ENCODE measurements at places on chromosomes 3 and 15.

- DNase-seq, result no peak
Observed at GRCh38 chr3:122586098-122586497, 8.6 kb downstream of the PARP15 start.

- DNase-seq, result peak; percentile 40
Observed at GRCh38 chr3:126113238-126113555, 29.3 kb upstream of the SLC41A3 start.

DNA sequence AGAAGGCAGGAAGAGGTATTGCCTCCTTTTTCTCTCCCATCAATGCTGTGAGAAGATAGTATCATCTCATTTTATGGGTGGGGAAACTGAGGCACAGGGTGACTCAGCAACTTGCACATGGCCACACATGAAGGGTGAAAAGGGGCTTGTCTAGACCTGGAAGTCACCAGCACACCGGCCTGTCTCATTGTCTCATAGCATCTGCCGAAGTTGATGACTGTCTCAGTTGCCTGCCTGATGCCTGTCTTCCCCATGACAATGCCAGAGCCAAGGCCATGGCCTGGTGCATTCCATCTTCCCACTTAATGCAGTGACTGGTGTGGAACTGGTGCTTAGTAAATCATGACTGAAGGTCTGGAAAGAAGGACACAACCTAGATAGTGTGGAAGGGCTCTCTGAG is 27.9 kb upstream of the PRR23E start:
- DNase-seq, result no peak

- DNase-seq, result no peak
Observed at GRCh38 chr3:107368654-107369398, 8.4 kb upstream of the CCDC54 start.

GRCh38 chr15:99059010-99059981 is 45.6 kb upstream of the SYNM start:
- DNase-seq, result peak; percentile 93

GRCh38 chr3:55144015-55144673 is 216.3 kb upstream of the LRTM1 start:
- no peak for DNase-seq

DNA sequence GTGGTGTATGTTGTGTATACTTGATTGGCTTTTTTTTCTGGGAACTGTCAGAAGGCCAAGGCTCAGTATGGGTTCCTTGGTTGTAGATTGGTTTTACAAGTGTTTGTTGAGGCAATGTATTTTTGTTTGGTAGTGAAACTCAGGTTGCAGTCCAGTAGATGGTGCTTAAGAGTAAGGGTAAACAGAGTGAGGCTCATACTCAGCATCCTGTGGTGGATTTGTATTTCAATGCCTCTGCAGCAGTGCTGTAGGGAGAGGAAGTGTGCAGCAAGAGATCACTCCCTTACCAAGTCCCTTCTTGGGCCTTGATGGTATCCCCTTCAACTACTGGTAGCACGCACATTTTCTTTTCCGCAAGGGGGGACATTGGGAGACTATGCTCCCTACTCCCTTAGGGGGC is 428.5 kb upstream of the CNTN3 start:
- no peak for DNase-seq

DNA sequence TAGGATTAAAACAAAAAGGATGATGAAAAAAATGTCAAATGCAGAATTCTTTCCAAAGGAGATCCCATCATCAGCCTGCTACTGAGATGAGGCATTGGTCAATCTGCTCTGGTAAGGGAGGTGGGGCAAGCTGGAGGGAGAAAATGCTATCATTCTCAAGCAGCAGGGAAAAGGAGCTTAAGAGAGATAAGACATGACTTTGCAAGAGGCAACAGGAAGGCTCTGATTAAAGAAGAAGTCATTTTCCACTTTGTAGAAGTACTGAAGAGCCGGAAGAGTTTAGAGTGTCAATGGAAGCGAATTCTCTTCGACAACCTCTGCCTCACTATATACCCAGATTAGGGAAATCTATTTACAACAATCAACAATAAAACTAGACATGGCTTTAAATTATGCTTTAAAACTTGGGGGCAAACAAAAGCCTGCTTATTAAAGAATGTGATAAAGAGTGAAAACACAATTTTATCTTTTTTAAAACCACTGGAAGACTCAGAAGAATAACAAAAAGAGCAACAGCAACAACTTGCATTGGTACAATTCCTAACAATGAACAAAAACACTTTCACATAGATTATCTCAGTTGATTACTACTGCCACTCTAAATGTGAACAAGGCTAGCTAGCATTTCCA is 81.8 kb upstream of the NANOGP8 start:
- DNase-seq, result no peak

GRCh38 chr15:94196531-94196930 is 34.8 kb upstream of the MCTP2 start:
- DNase-seq, result no peak

GRCh38 chr15:69127306-69127705 is 33.1 kb upstream of the GLCE start:
- DNase-seq, result no peak

- DNase-seq, result peak; percentile 51
Observed at GRCh38 chr15:40047415-40048210, 8.6 kb upstream of the SRP14 start.

- DNase-seq, result no peak
Observed at GRCh38 chr3:191339316-191339917, 9.1 kb upstream of the UTS2B start.

DNA sequence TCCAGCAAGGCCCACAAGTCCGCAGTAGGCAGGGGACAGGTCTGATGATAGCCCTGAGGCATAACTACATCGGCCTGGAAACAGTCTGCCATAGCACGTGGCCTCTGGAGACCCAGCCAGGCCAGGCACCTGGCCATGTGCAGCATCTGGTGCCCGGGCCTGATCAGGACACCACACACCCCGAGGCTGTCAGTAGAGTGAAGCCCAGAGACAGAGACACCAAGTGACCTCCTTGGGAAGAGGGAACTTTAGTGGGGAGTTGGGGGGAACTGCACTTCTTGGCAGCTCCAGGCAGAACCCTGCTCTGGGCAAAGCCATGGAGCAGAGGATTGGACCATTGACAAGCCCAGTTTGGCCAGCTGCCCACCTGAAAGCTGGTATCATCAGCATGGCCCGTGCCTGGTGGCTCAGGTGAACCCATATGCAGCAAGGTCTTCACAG is 1.2 kb downstream of the SHISA5 start:
- peak; percentile 73 for DNase-seq

DNA sequence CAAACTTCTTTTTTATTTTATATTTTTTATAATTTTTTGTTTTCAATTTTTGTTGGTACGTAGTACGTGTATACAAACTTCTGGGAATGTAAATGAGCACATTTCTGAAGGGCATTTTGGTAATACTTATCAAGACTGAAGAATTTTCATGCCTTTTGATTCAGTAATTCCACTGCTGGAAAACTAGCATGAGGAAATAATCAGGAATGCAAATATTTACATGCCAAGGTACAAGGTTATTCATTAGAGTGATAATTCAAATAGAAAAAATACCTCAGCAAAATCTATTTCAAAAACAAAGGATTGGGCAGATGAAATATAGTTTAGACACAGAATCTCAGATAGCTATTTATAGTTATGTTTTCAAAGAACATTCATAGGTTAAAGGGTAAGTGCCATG is 128.7 kb downstream of the DMXL2 start:
- no peak for DNase-seq

DNA sequence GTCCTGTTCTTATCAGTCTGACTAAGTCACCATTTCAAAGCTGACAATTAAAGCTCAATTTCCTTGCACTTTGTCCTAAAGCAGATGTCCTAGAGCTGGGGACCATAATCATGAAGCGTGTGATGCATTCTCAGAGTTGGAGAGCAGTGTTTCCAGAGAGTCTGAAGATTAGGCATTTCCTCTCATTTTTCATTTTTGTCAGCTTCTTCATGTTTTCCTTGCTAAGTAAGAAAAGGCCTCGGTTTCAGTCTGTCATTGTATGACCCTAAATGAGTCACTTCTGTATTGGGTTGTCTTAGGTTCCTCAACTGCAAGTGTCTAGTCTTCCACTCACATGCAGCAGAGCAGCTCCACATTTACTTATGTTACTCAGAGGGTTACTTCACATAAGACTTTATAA is 257.2 kb upstream of the TPRG1 start:
- no peak for DNase-seq

DNA sequence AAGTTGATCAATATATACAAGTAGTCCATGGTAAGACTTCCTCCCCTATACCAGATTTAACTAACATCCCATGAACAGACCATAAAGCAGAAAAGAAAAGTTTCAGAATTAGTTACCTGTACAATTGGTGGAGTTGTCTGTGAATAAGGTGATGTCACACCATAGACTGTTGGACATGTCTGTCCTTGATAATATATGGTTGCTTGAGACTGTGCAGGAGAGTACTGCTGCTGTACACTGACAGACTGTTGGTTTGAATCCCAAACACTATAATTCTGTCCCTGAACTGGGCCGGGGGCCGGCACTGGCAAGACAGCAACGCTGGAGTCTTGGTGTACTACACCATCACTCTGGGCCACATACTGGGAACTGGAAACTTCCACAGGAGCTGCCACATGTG is 77.2 kb downstream of the NBEAL2 start:
- no peak for DNase-seq

- DNase-seq, result no peak
Observed at GRCh38 chr3:61015408-61015807, 235.8 kb downstream of the FHIT start.

Data from ascending aorta (tissue), 2 donors.